ENCODE measurements at places on chromosomes 13 and 19.

DNA sequence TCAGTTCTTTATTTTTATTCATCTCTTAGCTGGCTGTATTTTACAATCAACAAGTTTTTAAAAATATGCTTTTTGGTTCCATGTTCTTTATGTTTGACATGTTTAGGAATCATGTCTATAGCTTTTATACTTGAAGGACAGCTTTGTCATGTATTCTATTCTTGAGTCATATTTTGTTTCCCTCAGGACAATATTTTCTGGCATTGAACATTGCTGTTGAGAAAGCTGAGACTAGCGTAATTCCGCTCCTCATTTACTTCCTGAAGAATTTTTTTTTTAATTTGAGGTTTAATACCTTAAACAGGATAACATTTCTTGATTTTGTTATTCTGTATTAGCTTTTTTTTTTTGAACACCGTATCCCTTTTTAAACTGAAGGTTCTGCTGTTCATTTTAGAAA, 53.2 kb downstream of the RB1 start:
- DNase-seq = no peak

- no peak for DNase-seq
These were observed 7.6 kb downstream of the ANKRD10 start for GRCh38 chr13:110907301-110907700.

GRCh38 chr19:49799798-49800376, 13.2 kb downstream of the FUZ start:
- DNase-seq = no peak

GRCh38 chr19:56360841-56361240, 32.5 kb downstream of the ZNF582 start:
- no peak for DNase-seq

Measured in MG63 (cell line).